NCI-H1092 (cell line): ENCODE measurements at places on chromosomes 16 and 17.

GRCh38 chr17:67606471-67606870 is 111.3 kb upstream of the NOL11 start:
- peak; percentile 65 for DNase-seq

DNA sequence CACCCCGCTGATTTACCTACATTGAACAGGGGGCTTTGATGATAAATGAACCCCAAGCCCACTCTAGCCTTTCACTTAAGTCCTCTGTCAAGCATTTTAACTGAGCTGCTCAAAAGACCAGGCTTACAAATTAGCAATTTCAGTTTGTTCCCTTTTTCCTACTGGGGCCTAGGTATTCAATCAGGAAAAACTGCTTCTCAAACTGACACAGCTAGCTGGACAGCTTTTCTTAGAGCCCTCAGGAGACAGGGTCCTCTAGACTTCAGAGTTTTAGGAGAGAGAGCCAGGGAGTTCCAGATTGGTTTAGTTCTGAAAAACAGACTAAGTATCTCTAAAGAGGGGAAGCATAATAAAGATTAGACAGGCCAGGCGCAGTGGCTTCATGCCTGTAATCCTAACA is 6.2 kb upstream of the HEXIM2 start:
- no peak for DNase-seq

- no peak for DNase-seq
Measured at GRCh38 chr17:71922439-71922838, 198.4 kb upstream of the SOX9 start.

DNA sequence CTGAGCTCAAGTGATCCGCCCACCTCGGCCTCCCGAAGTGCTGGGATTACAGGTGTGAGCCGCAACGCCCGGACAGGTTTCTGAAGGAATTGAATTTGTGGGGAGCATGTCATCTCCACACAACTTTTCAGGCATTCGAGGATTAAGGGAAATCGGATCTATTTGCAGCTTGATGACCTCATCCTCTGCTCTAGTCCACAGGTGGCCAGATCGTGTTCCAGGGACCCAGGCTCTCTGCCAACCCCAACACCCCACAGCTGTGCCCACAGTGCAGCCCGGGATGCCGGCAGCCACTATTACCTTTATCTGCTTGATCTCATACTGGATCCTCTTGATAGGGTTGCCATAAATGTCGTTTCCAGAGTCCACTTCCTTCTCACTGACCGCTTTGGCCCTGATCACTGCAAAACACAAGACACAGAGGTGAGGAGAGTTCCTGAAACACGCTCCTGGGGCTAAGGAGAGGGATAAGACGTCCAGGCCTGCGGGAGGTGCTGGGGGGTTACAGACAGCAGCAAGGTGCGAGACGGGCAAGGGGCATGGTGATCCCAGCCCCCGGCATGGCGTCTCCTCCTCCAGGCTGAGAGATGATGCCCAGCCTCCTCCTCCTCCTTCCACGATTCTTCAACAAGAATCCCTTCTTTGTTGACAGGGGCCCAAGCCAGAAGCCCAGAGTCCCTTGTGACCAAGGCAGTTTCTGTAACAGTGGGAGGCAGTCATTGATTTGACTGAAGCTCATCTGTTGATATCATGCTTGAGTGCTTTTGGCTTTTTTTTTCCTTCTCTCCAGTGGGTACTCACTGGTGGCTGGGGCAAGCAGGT is 29.3 kb downstream of the CEP295NL start:
- peak; percentile 62 for DNase-seq

- DNase-seq, result no peak
Measured at GRCh38 chr17:9380361-9380760, 195.3 kb downstream of the STX8 start.

GRCh38 chr16:51146256-51146924 is 4.7 kb downstream of the SALL1 start:
- no peak for DNase-seq

GRCh38 chr17:36475346-36475970 is 11.0 kb upstream of the ZNHIT3 start:
- DNase-seq, result no peak

DNA sequence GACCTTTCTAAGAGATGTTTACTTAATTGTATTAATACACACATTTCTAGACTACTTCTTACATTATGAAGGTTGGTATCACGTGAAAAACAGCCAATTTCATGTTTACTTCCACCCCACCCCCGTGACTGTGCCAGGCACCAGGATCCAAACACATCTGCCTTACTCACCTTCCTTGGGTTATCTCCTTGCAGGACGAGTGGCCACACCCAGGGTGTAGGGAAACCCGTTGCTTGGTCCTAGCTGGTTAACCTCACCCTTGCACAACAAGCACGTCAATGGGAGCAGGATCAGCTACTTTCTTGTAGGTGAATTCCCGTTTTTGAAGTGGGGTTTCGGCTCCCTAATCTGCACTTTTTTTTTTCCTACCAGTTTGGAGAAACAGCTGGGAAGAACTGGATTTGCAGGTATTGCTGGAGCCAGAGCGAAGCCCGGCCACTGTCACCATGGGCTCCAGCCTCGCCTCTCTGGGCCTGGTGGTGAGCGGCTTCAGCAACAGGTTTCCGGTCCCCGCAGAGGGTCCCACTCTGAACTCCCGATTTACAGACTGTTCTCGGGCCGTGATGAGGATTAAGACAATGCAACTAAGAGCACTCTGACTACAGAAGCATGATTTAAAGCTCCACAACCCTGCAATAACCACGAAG is 2.1 kb upstream of the UBB start:
- no peak for DNase-seq

DNA sequence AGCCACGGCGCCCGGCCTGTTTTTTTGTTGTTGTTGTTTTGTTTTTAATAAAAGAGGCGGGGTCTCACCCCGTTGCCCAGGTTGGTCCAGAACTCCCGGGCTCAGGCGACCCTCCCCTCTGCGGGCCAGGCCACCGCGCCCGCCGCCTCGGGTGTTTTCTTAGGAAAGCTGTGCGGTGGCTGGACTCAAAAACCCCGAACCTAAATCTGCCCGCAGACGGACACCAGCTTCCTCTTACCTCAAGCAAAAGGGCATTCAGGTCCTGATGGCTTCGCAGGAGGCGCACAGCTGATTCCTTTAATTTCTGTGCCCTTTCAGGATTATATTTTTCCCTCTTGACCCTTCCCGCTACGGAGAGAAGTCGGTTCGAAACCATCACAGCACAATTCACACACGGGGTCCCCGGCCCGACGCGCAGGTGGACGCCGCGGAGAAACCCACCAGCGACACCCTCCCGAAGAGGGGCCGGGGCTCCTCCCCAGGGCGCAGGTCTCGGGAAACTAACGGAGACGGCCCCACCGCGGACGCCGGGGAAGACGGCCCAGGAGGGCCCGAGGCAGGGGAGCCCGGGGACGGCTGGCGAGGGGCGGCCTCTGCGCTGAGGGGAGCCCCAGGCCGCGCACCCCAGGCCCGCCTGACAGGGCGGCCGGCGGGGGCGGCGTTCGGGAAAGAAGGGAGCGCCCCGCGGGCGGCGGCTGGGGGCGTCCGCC is 653 bp downstream of the FANCA start:
- DNase-seq, result no peak

DNA sequence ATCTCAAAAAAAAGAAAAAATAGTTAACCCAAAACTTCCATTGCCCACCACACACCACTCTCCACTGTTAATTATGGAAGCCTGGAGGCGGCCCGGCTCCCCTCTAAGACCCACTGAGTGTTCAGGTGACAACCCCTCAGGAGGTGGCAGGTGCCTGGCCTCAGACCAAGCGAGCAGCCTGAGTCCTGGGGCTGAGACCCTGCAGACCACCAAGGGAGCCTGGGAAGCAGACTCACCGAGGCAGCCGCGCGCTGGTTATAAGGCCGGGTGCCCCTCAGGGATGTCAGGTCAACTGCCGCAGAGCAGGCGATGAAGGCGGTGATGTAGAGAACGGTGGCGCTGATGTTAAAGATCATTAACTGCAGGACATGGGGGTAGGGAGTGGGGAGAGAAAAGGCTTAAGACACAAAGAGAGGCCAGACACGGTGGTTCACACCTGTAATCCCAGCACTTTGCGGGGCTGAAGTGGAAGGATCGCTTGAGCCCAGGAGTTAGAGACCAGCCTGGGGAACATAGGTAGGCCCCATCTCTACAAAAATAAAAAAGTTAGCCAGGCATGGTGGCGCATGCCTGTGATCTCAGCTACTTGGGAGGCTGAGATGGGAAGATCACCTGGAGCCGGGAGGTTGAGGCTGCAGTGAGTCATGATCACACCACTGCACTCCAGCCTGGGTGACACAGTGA is 13.3 kb downstream of the ARL2BP start:
- no peak for DNase-seq

- no peak for DNase-seq
Measured at GRCh38 chr17:29586676-29587469, 2.6 kb downstream of the GIT1 start.

DNA sequence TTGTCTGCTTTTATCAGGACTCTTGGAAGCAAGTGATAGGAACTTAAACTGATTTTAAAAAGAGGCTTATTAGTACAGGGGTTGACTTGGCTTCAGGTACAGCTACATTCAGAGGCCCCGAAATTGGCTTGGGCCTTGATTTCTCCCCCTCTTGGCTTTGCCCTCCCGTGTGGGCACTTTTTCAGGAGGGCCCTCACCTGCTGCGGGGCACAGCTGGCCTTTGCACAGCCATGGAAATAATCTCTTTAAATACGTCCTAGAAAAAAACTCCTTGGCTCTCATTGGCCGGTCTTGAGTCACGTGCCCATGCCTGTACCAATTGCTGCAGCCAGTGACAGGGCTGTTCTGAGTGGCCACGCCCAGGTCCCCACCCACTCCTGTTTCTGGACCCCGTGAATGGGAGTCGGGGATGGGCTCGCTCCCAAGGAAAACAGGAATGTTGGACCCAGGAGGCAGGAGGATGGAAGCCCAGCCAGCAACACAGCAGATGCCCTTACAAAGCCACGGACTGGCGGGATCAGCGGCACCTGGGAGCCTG is 15.0 kb downstream of the CA5A start:
- no peak for DNase-seq

DNA sequence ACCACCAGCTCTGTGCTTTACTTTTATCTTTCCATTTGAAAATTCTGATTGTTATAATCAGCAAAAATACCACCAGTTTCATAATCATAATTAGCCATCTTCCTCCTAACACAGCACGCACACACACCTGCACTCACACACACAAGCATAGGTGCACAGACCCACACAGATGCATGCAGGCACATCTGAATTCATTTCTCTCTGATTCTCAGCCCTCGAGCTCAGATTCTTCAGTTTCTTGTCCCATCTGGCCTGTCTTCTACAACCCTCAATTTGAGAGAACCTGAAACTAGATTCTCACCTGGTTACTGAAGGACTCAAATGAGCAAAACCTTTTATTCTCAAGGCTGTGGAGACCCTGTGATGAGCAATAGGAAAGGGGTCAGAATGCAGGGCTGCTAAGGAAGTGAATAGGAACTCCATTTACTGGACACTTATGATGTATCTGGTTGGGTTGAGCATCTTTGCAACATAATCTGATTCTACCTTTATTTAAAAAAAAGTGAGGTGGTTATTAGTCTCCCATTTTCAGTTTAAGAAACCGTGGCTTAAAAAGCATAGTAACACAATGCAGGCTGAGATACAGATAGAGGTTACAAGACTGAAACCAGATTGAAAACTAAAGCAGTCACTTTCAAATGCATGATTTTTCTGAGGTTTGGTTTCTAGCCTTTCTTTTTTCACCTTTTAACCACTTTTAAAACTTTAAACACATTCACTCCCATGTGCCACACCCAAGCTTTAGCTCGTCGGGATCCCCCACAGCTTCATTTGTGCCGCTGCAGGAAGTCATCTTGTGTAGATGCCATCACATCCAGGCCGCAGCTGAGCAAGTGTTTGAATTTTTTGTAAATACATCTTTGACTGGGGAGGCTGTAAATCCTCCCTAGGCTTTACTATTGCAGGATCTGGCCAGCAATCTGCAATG is 9.4 kb downstream of the KRT33A start:
- no peak for DNase-seq

DNA sequence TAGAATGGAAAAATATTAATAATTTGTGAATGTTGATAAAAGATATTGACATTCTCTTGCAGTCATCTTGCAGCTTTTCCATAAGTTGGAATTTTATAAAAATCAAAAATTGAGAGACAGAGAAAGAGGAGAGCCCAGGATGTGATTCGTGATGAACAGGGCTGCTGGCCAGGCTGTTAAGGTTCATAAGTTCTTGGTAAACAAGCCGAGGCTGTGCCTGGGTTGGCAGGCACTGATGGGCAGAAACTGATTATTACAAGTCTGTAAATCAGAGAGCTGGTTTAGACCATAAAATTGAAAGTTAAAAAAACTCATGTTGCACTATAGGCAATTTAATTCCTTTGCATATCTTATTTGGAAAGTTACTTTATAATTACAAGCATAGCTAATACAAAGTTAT is 533.7 kb downstream of the HAPSTR1 start:
- DNase-seq, result no peak

GRCh38 chr16:23182679-23183542 is at the start of gene SCNN1G:
TSS of gene SCNN1G (plus strand) at chr16:23182745. CDS start at chr16:23186272, 3,527 bp downstream.
- no peak for DNase-seq

GRCh38 chr17:52674686-52675085 is 516.2 kb upstream of the CA10 start:
- DNase-seq, result no peak

- DNase-seq, result no peak
Measured at GRCh38 chr16:53945996-53946395, 242.0 kb downstream of the FTO start.

GRCh38 chr17:5838661-5839300 is 231.4 kb upstream of the WSCD1 start:
- no peak for DNase-seq

DNA sequence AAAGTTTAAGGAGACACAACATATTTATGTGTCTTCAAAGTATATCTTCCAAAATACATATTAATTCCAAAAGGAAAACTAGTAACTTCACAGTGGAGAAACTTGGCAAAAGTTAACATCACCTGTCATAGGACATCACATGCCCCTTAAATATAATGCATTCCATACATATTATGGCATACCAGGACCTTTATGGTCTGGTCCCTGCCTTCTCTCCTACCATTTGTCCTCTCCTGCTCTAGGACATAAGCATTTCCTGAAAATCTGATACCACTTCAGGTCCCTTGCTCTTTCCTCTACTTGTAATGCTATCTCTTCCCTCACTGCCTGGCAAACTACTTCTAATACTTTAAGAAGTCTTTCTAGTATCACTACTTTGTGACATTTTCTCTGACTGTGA is 168.1 kb upstream of the RBL2 start:
- no peak for DNase-seq

GRCh38 chr16:50027829-50028228 is 2.8 kb downstream of the CNEP1R1 start:
- no peak for DNase-seq

DNA sequence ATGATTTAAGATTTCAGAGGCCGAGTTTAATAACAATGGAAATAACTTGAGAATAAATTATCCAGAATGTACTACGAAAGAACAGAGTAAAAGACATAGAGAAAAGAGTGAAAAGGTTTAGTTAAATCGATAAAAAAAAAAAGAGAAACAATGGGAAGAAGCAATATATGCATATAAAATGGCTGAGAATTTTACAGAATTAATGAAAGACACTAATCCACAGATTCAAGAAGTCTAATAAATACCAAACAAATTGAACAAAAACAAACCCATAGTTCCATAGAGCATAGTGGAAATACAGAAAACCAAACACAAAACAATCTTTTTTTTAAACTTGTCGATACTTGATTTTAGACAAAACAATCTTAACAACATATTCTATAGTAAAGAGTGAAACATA is 1.7 kb downstream of the PSME3IP1 start:
- DNase-seq, result no peak
